ENCODE measurements at places on chromosomes 6 and 20.

DNA sequence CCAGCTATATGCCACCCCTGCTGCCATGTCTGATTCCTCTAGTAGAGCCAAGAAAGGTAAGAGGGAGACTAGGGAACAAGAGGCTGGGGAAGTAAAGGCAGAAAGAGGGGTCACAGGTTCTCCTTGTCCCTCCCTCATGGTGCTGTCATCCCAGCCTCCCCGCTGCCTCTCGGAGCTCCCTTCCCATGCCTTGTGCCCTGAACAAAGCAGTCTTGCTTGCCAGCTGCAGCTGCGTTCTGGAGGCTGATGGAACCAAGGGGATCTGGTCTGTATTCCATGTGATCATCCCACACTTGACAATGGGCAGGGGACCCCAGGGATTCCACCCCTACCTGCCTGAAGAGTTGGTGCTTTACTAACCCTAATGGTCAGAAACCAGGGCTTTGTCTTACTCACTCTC, 61.4 kb downstream of the DAAM2 start:
- DNase-seq: no peak

- DNase-seq: no peak
Measured at GRCh38 chr6:12719017-12719416, 2.5 kb downstream of the PHACTR1 start.

DNA sequence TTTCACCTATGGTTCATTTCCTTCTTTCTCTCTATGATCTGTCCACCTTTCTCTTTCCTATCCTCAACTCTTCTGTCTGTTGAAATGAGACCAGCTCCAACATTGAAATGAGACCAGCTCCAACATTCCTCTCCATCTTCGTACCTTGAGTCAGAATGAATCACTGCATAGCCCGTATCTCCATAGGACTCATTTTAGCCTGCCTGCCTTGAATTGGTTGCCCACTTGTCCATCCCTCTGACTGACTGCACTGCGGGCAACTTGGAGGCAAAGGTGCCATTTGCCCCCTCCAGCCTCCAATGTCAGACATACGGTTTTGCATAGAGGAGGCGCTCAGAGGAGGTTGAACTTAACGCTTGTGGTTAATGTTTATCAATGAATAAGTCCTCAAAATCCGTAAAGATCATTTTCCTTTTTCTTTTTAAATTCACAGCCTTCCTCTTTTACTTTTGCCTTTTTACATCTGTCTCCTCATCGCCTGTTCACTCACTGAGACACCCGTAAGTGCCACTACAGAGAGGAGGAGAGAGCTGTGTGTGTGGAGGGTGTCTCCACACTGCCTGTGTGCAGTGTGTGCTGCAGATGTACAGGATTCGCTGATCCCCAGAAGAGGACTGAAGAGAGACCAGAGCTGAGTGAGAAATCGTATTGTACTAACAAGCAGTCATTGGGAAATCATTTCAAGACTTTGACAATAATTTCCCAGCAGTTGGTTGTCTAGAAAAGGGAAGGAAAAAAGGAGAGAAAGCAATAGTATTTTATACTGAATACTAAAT, 579.6 kb upstream of the MAP3K7 start:
- DNase-seq: no peak

- no peak for DNase-seq
Measured at GRCh38 chr6:14271789-14272736, 154.5 kb downstream of the CD83 start.

- DNase-seq: no peak
Measured at GRCh38 chr6:158287047-158287446, 25.2 kb upstream of the TULP4 start.

DNA sequence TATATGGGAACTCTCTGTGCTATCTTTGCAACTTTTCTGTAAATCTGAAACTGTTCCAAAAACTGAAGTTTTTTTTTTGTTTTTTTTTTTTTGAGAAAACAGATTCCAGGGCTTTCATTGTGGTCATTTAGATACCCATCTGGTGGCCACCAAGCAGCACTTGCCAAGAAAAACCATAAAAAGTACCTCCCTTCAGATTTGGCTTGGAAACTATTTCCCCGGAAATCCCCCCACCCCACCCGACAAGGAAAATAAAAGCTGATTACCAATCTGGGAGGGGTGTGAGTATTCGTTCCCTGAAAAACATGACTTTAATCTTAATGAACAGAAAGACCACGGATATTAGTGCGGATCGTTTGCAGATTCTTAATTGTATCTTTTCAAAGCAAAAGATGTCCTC, 1.9 kb downstream of the NFATC2 start:
- no peak for DNase-seq

DNA sequence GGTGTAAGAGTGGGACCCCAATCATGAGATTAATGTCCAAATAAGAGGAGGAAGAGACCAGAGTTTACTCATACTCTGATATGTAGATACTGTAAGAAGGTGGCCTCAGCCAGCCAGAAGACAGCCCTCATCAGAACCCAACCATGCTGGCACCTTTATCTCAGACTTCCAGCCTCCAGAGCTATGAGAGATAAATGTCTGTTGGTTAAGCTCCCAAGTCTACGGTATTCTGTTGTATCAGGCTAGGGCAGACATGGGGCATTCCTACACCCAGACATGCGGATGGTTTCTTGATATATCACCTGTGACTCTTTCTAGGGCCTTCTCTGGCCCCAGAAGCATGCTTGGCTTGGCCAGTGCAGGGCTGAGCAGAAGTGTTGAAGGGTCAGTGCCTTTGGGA, 247.4 kb upstream of the RIN2 start:
- no peak for DNase-seq

GRCh38 chr20:15200147-15200565, 862.7 kb upstream of the FLRT3 start:
- no peak for DNase-seq

DNA sequence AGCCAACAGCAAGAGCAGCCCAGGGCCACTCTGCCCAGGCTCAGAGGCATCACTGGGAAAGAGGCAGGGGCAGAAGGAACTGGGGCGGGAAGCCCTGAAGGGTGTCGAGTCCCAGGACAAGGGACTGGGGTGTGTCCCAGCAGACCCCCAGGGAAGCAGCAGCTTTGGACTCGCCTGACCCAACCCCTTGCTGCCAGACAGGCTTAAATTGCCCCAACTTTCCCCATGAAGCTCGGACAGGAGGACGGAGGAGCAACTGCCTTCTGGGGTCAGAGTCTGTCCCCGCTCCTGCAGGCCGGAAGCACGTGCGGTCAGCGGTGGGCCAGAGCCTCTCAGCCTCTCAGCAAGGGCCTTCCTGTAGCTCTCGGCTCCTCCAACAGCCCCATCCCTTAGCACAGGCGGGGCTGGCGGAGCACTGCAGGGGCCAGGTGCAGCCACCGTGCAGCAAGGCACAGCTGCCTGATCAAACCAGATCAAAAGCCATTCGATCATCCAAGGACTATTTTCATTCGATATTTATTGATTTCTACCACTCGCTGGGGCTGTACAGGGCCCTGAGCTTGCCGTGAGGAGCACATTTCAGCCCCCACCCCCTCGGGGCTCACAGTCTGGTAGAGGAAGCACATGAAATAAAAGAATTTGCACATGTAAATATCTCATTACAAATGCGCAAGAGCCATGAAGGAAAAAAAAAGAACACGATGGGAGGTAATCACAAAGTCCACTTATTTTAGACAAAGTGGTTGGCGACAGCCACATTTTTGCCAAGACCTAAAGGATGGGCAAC, 31.8 kb upstream of the STX16 start:
- DNase-seq: no peak

- DNase-seq: no peak
Measured at GRCh38 chr6:41504466-41505121, 41.6 kb upstream of the FOXP4 start.

GRCh38 chr6:38725414-38726183, 10.5 kb downstream of the DNAH8 start:
- no peak for DNase-seq

- no peak for DNase-seq
Measured at GRCh38 chr6:21098134-21098533, 495.4 kb upstream of the SOX4 start.

DNA sequence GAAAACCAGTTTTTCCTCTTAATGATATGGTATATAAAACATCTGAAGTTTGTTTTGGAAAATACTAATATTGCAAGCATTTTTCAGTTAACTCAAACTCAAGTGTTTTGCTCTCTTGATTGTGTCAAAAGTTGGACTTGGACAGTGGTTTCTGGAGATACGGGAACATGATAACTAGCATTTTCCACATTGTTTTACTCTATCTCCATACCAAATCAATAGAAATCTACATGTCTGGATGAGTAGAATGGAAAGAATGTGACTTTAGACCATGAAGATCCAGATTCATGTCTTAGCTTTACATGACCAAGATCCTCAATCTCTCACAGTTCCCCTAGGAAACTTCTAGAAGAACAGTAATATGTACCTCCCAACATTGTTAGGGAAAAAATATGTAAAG, 22.2 kb upstream of the FBXO30 start:
- no peak for DNase-seq

DNA sequence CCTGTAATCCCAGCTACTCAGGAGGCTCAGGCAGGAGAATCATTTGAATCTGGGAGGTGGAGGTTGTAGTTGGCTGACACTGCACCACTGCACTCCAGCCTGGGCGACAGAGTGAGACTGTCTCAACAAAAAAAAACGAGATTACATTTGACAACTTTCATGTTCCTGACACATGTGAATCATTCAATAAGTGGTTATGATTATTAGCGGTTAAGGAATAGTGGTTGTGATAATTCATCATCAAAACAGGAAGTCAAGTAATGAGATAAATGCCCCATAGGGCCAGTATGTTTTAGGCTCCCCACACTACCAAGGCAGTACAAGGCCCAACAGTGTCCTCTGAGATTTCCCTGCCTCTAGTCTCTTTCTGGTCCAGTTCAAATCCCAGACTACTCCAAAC, 2.5 kb downstream of the HDDC2 start:
- DNase-seq: no peak

DNA sequence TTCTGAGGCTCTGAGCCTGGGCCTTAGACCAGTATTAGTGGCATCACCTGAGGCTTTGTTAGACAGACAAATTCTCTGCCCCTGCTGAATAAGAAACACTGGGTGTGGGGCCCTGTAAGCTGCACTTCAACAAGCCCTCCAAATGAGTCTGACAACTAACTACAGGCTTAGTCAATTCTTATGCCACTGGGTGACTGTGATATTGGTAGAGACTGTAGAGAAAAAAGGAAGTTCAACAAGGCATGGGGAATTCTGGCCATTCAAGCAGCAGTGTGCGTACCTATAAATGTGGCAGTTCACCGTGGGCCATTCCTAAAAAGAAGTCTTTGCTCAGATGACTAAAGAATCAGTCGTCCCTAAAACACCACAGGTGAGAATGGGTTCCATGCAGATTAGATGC, 82.7 kb downstream of the MDN1 start:
- no peak for DNase-seq

DNA sequence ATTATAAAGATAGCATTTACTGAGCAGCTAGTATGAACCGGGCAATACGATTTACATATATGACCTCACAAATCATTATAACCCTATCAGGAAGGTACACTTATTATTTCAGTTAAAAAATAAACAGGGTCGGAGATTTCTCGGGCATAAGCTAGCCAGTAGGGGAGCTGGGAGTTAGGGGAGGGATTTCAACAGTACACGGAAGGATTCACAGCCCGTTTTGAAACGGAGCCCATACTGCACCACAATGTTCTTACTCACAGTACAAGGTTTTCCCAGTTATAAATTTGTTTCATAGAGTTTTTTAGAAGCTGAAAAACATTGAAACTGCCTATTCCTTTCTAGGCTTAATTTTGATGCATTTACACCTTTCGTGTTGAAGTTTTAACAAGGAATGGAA, 607.1 kb downstream of the HDGFL1 start:
- no peak for DNase-seq

Measured in neuronal stem cell (in vitro differentiated cells).